ENCODE measurements at places on chromosomes 6 and 20.

- no peak for DNase-seq
Observed at GRCh38 chr6:119686644-119687043, 337.1 kb upstream of the MAN1A1 start.

- no peak for DNase-seq
Observed at GRCh38 chr6:150721418-150722266, 122.0 kb downstream of the PLEKHG1 start.

- no peak for DNase-seq
Observed at GRCh38 chr20:40161391-40161790, 527.6 kb downstream of the MAFB start.

DNA sequence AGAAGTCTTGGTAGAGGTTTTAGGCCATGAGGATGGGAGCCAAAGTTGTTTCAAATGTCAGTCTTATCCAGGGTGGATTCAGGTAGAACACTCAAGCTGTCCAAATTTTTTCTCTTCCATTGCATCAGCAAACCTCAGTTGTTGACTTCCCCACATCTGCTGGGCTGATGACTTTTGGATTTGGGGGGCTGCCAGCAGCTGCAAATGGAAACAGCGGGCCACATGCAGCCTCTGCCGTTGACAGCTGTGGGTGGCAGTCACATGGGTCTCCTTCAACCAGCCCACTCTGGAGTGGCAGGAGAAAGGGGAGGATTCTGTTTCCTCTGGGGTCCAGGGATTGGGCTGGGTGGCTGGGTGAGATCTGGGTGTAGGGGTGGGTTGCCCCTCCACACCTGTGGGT, 5.8 kb upstream of the MLN start:
- no peak for DNase-seq

- DNase-seq, result no peak
Observed at GRCh38 chr6:143556529-143556928, 45.0 kb upstream of the FUCA2 start.

Measured in retinal pigment epithelial cell (primary cell).